Urinary bladder (tissue), 4 donors: ENCODE measurements at places on chromosomes 6 and 20. TPM values are rescaled to one million over a fixed set of nuclear protein-coding genes. Genes with fewer than 3 reads are reported as not detected.

The WFDC5 gene
- polyA plus RNA-seq, result 0.27 TPM

The HLA-DQB1 gene
- polyA plus RNA-seq, result 36.1 TPM

The JAG1 gene
- 36.9 TPM for polyA plus RNA-seq

The PRSS35 gene
- polyA plus RNA-seq, result 1.3 TPM

The KIZ gene
- polyA plus RNA-seq, result 38.1 TPM

The FBXO5 gene
- 3.3 TPM for polyA plus RNA-seq

The FNDC11 gene
- 0.98 TPM for polyA plus RNA-seq

The SLC22A7 gene
- polyA plus RNA-seq, result 0.15 TPM

The SLC35B2 gene
- 51.3 TPM for polyA plus RNA-seq

The GTSF1L gene
- not detected for polyA plus RNA-seq

GRCh38 chr6:53090576-53090975 lies 25.4 kb downstream of the FBXO9 start:
- DNase-seq, result no peak

DNA sequence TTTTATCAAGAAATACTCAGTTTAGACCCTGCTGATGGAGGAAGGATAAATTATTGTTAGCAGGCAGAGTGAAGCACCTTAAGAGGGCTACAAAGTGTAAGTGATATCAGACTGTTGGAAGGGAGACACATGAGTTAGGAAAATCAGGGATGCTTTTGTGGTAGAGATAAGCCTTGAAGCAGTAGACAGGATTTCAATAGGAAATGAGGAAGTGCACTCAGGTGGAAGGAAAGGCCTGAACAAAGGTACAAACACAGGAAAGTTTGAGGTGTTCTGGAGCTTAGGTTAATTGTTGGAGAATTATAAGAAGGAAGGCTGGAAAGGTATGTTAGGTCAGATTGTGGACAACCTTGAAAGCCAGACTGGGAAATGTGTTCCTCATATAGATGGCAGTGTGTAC lies 7.6 kb downstream of the CYB5R4 start:
- DNase-seq, result no peak

GRCh38 chr6:42448391-42448790 lies 3.3 kb downstream of the TRERF1 start:
- no peak for DNase-seq

- DNase-seq, result no peak
Measured at GRCh38 chr6:7324520-7324919, 11.5 kb upstream of the SSR1 start.

DNA sequence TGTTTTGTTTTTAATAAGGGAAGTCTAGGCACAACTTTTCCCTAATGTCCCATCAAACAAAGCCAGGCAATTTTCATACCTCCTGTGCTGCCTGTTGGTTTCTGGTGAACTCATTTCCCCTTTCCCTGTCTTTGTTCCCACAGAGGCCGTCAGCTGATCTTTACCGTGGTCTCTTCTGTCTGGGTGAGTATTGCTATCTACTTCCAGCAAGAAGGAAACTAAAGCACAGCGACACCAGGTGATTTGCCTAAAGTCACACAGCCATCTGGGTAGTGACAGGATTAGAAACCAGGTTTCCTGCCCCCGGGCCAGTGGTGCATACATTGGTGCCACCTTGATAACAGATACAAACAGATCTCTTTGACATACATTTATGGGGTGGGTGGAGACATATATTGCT lies 59.6 kb downstream of the RAB44 start:
- DNase-seq, result no peak

DNA sequence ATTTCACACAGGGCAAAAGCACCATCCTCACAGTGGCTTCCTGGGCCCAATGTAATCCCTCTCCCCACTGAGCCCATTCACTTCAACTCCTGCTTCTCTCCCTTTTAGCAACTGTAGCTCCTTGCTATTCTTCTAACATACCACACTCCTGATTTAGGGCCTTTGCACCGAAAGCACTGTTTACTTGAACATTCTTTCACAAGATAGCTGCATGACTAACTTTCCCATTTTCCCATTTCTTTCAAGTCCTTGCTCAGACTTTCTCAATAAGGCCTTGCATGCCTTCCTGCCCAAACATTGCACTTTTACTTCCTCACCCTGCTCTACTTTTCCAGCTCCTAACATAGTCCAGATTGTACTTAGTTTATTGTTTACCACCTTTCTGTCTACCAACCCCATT lies 73.0 kb downstream of the SHPRH start:
- DNase-seq, result no peak

DNA sequence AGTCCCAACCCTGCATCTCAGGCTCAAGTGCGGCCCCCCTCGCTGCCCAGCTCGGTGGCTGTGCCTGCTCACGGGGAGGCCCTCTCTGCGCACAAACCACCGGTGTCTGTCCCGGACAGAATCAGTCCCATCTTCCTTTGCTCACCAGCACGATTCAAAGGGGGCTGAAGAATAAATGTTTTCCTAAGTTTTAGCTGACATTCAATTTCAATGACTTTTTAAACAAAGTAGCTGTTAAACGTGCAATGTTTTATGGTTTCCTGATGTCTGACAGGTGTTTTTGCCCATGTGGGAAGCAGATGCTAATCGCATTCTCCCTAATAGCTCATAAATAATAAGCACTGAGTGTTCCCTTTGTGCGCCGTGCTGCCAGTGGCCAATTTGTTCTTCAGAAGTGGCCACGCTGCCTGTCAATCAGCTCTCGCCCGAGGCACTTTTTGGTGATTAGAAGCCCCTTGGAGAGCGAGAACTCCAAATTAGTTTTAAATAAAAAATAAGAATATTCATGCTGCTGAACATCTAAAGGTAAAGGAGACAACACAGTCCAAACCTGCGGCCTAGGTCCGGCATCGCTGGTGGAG lies 26.3 kb downstream of the BHLHE23 start:
- DNase-seq, result no peak

DNA sequence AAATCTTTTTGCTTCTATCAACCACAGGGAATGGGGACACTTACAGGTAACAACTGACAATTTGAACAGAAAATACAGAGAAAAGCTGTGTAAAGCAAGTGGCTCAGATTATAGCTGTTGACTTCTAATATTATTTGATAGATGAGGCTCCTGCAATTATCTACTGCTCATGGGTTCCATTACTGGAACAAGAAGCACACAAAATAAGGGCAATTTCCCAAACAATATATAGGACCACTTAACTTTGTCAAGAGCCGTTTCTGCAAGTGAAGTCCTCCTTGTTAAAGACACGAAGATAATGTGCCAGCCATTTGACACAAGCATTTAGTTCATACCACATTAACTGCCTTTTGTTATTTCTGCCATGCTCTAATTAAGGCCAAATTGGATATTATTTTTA lies 315.5 kb upstream of the ARID1B start:
- no peak for DNase-seq

GRCh38 chr6:84691978-84692623 lies 72.3 kb downstream of the TBX18 start:
- no peak for DNase-seq

DNA sequence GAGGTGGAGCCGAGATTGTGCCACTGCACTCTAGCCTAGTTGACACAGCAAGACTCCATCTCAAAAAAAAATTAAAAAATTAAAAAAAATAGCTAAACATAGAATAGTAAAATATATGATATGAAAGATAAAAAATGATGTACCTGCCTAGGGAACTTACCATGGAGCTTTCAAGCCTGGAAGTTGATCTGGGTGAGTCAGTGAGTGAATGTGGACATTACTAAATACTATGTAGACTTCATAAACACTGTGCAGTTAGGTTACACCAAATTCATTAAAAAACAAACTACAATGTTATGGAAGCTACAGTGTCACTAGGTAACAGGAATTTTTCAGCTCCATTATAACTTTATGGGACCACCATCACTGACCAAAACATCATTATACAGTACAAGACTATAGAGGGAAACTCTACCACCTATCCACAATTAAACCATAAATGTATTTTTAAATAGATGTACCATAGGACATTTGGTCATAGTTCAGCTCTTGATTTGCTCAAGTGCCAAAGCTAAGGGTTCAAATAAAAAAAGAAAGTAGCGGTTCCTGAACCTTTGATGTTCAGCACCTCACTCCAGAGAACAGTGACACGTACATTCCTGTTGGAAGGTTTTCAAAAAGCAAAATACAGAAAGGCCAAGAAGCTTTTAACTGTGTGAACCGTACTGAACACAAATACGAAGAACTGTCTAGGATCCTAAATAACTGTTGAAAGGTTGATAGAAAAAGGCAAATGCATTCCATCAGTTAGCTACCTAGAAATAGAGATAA lies 52.4 kb upstream of the SPDEF start:
- DNase-seq, result no peak

- peak; percentile 17 for DNase-seq
Measured at GRCh38 chr6:13787137-13787536, 27.2 kb downstream of the MCUR1 start.

DNA sequence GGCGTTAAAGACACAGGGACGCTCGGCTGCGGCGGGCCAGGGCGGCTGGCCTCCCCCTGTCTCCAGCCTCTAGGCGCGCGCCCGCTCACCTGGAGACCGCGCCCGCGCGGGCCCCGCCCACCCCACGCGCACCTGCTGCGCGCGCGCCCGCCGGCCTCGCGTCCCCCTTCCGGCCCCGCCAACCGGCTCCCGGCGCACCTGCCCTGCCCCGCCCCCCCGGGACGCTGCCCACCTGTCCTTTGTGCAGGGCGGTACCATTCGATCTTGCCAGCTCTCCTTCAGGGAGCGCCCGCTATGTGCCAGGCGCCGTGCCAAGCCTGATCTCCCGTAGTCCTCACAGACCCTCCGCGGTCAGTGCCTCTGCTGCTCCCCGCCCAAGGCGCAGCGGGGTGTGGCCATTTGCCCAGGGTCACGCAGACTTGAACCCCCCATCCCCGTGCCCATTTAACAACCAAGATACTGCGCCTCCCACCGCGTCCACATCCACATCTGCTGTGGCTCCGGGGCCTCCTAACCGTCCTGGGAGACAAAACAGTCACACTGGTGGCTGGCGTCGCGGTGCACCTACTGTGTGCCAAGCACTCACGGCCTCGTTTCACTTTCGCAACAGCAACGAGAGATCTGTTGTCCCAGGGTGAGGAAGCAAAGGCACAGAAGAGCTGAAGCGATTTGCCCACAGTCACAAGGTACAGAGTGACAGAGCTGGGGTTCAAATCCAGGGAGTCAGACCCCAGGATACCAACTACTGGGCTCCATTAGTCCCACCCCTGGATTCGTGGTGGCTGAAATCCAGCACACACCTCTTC lies 48.1 kb downstream of the NOL4L start:
- DNase-seq, result no peak

GRCh38 chr6:156146891-156147290 lies 630.3 kb upstream of the ARID1B start:
- DNase-seq, result no peak

GRCh38 chr6:152609125-152609670 lies 28.0 kb downstream of the SYNE1 start:
- no peak for DNase-seq
